ENCODE measurements at places on chromosomes 2 and 18.
A peak's percentile ranks its signal among the peaks of the same experiment; 100 is the strongest.

GRCh38 chr2:159608723-159609308, 7.5 kb downstream of the BAZ2B start:
- DNase-seq, result no peak

DNA sequence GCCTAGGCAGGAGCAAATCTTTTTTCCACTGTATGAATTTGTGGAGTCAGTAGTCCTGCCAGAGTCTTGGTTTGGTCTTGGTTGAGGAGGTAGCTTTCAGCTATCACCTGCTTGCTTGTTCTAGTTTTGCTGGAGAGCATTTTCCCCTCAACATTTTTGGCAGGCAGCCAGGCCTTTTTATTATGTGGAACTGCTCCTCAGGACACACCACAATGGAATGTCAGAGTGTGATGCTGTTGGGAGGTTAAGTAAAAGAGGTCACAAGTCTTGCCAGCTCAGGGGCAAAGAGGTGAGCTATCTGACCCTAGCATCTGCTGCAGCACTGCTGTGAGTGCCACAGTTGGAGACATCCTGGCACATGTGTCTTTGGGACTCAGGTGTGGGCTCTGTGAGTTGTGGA, 258.0 kb downstream of the CNTNAP5 start:
- no peak for DNase-seq

GRCh38 chr2:200860092-200860795, 4.2 kb downstream of the CLK1 start:
- DNase-seq, result no peak

DNA sequence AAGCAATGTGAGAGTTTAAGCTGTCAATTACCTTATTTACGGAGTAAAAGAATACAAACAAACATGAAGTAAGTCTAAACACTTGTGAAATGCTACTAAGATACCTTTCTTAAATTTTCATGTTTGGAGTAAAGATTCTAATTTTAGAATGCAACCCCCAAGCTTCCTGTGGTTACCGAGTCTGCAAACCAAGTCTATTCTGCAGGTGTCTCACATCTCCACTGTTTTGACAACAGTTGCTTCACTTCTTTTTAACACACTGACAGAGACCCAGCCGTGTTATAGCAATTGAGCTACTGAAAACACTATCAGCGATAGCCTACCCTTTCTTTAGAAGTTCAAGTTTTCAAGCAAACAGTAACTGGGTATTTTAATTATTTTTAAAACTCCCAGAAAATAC, 608.3 kb downstream of the ERBB4 start:
- no peak for DNase-seq

GRCh38 chr2:206443735-206444527, 599 bp downstream of the ADAM23 start:
- DNase-seq, result no peak

GRCh38 chr2:239377591-239377990, 23.2 kb downstream of the HDAC4 start:
- DNase-seq, result peak; percentile 23

GRCh38 chr18:61889541-61889940, 3.3 kb downstream of the RNF152 start:
- DNase-seq, result no peak

GRCh38 chr2:231563378-231563961, 29.2 kb upstream of the TEX44 start:
- DNase-seq, result no peak

DNA sequence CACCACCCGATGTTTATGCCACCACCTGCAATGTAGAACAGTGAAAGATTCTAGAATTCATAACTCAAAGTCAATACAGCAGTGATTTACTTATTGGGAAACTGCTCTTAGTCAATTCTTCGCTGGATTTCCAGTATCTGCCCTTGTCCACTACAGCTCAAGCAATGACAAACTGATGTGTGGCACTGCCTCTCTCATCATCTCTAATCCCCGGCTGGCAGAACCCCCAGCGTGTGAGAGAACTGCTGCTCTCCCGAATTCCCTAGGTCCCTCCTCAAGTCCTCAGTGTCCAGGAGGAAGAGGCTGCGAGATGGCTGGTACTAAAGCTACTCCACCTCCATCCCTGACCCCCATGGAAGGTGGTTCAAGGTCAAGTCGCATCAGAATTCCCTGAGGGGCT, 1.6 kb downstream of the TXNL4A start:
- no peak for DNase-seq

GRCh38 chr18:54357082-54357659, 487 bp downstream of the STARD6 start:
- no peak for DNase-seq

DNA sequence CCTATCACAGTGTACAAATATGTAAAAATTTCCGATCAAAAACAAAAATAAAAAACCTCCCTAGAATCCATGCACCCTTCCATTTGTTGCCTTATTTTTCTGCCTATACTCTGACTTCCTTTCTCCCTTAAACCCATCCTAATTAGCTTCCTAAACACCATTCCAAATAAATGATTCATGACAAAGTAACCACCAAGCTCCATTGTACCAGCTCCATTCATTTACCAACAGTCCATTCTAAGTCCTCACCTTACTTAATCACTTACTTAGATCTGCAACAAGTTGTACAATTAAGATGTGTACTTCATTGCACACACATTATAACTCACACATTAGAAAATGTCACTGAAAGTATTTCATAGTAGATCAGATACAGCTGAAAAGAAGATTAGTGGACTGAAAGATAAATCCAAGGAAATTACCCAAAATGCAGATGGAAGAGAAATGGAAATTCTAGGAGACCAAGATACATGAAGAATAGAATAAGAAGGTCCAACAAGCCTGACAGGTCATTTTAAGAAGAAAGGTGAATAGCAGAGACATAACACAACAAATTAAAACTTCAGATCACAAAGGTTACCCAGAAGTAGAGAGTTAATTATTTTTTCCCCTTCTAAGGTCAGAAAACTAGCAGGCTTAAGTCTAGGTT, 154.6 kb downstream of the DYM start:
- no peak for DNase-seq

GRCh38 chr18:25704494-25704893, 352.5 kb upstream of the ZNF521 start:
- DNase-seq, result no peak

GRCh38 chr2:88451811-88452564, 505 bp downstream of the FOXI3 start:
- peak; percentile 31 for DNase-seq

GRCh38 chr2:188306271-188306670, 14.6 kb downstream of the GULP1 start:
- DNase-seq, result no peak

GRCh38 chr18:34775461-34775860, 65.4 kb downstream of the DTNA start:
- no peak for DNase-seq

- no peak for DNase-seq
These were observed 62.8 kb downstream of the GALNT14 start for GRCh38 chr2:31075431-31075830.

DNA sequence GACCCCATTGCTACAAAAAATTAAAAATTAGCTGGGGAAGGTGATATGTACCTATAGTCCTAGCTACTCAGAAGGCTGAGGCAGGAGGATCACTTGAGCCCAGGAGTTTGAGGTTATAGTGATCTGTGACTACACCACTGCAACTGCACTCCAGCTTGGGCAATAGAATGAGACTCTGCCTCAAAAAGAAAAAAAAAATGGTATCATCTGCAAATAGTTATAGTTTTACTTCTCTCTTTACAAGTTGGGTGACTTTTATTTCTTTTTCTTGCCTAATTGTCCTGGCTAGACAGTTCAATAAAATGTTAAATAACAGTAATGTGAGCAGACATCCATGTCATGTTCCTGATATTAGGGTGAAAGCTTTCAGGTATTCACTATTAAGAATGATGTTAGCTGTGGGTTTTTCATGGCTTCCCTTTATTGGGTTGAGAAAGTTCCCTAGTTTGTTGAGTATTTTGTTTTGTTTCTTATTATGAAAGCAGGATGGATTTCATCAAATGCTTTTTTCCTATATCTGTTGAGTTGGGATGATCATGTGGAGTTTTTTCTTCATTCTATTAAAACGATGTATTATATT, 24.9 kb upstream of the ACOXL start:
- no peak for DNase-seq

DNA sequence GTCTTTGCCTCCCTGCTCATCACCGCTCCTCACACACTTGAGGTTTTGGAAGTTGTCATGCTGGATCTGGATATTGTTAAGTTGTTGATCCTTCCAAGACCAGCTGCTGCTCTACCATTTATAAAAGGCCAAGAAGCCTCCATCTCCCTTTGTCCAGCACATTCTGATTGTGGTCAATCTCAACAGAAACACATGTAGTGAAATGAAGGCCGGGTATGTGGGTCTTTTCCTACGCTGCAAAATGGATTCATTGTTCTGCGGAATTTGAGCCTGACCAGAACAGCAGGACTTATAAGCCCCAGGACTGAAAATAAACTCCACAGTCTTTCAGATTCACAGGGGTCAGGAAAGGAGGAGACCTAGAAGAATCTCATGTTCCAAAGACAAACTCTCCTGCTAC, 238.4 kb downstream of the CMPK2 start:
- no peak for DNase-seq

DNA sequence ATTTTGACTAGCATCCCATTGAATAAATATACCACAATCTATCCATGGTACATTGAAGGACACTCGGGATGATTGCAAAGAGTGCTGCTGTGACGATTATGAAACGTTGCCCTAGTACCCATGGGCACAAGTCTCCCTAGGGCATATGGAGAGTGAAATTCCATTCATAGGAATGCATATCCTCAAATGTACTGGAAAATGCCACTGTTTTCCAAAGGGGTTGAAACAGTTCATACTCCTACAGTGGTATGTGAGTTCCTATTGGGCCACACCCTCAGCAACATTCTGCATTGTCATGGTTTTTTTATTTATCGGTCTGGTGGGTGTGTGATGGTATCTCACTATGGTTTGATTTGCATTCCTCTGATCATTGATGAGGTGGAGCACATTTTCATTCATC, 130.6 kb downstream of the TWIST2 start:
- DNase-seq, result no peak

GRCh38 chr2:179186126-179186525, 78.5 kb downstream of the SESTD1 start:
- DNase-seq, result no peak

GRCh38 chr2:7205151-7205830, 288.1 kb downstream of the RNF144A start:
- no peak for DNase-seq

- no peak for DNase-seq
These were observed 601 bp downstream of the WDR35 start for GRCh38 chr2:19989342-19989666.

- no peak for DNase-seq
These were observed 8.5 kb upstream of the CXCR4 start for GRCh38 chr2:136126421-136126926.

GRCh38 chr2:235049719-235050118, 97.9 kb downstream of the SH3BP4 start:
- DNase-seq, result no peak

DNA sequence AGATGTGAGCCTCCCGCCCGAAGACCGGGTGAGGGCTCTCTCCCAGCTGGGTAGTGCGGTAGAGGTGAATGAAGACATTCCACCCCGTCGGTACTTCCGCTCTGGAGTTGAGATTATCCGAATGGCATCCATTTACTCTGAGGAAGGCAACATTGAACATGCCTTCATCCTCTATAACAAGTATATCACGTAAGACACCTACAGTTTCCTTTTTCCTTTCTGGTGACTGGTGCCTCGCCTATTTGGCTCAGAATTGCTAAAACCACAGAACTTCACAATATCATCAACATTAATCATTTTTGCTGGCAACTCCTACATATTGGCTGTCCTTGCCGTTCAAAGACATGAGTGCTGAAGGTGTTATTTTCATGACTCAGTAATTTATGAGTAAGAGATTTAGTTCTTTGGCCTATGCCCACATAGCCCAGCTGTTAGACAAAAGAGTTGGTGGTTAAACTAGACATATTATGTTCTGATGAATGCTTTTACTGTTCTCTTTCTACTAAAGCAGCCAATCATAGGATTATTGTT, 2.2 kb downstream of the STAMBP start:
- DNase-seq, result no peak

- no peak for DNase-seq
These were observed 396.8 kb downstream of the NCKAP5 start for GRCh38 chr2:133171393-133172004.

DNA sequence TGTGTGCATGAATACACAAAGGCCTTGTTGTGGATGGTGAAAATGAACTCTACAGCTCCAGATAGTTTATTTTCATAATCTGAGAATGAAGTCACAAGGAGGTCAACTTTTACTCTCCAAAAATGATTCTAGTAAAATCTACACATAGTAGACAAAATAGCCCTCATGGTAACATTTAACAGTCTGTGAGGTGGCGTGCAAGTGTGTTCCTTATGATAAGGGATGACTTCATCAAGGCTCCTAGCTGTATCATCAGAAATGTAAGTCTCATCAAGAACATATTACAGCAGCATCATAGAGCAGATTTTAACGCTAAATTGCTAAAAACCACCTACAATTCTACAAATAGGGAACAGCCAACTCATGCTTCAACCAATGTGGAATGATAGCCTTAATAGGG, 72.3 kb upstream of the RIOK3 start:
- no peak for DNase-seq
